ENCODE measurements at places on chromosomes 11 and 22.

- DNase-seq: no peak
Measured at GRCh38 chr11:67456068-67456705, 1.0 kb downstream of the CABP4 start.

GRCh38 chr11:111012491-111012890, 233.0 kb upstream of the POU2AF2 start:
- no peak for DNase-seq

DNA sequence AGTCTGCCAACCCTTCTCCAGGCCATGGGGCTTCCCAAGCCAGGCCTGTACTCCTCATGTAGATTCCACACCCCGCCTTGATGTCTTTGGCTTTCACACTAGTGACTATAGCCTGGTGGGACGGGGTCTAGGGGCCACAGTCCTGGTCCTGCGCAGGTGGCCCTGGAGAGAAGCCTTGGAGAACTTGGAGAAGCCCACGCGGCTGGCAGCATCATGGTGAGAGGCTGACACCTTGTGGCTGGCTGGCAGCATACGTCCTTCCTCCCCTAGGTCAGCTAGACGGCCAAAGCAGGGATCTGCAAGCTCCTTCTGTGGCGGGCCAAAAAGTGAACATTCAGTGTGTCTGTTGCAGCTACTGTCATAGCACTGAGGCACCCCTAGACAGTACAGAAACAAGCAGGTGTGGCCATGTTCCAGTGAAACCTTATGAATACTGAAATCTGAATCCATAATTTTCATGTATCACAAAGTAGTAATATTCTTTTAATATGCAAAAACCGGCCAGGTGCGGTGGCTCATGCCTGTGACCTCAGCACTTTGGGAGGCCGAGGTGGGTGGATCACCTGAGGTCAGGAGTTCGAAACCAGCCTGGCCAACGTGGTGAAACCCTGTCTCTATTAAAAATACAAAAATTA, 42.0 kb downstream of the FAM83F start:
- DNase-seq: peak; percentile 54

DNA sequence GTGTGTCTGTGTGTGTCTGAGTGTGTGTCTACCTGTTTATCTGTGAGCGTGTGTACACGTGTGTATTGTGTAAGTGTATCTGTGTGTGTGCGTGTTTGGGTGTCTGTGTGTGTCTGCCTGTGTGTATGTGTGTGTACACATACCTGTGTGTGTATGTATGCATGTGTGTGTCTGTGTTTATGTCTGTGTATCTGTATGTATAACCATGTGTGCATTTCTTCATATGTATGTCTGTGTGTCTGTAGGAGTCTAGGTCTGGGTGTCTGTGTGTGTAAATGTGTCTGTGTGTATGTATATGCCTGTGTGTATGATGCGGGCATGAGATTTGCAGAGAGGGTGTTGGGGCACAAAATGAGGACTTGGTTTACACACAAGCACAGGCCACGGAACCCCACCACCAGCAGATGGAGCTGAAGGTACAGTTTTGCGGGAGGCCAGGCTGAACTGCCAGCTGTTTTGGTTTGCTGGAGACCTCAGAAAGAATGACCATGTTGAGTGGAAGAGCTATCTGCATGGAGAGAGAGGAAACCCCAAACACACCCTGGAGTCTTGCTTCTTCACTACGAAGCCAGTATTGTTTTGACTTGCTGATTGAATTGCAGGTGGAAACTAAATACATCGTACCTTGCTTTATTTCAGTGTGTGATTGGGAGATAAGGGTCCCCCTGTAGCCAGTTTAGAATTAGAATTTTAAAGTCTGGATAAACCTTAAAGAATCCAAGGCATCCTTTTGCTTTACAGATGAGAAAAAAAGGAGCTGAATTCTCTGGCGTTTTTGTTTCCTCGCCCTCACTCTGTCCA, 497.2 kb downstream of the NTM start:
- DNase-seq: no peak

GRCh38 chr11:205221-206001, 1.8 kb downstream of the BET1L start:
- DNase-seq: no peak

- DNase-seq: no peak
Measured at GRCh38 chr11:117851106-117851505, 25.4 kb downstream of the FXYD6 start.

- DNase-seq: no peak
Measured at GRCh38 chr11:100593291-100593690, 93.8 kb upstream of the ARHGAP42 start.

GRCh38 chr11:34988294-34989255, 72.2 kb downstream of the PDHX start:
- DNase-seq: no peak

DNA sequence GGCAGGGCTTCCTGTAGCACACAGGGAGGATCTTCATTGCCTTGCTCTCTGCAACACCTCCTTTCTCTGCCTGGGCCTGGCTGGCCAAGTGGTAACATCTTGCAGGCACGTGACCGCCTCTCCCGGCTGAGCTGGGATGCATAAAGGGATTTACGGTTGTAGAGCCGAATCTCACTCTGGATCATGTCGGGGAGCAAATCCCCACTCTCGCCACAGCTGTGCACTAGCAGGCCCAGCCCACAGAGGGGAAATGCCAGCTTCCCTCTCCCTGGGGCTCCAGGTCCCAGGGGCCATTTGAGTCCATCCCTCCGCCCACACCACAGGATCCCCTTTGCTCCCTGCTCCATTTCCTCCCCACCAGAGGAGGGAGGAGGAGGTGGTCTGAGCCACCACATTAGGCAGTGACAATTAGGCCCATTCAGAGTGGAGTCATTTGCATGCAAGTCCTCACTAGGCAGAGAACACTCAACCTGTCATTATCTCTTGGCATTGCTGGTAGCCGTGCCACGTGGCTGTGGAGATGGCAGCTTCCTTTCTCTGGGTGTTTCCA, 196.7 kb downstream of the DSCAML1 start:
- DNase-seq: no peak

- peak; percentile 33 for DNase-seq
Measured at GRCh38 chr22:50581950-50582492, 628 bp downstream of the CHKB start.

DNA sequence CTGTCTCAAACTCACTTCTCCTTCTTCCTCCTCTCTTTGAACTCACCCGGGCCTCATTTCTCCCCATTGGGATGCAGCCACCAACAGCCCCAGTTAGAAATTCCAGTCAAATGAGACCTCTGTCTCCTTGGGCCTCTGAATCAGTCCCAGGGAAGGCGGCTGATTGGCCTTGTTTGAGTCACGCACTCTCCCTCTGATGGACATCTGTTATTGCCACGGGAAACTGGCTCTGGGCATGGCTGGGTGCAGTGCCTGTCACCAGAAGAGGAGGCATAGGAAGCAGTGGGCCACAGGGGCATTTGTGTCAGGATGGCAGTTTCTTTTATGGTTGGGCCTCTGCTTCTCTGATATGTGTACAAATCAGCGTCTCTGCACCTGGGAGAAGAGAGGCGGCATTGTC, 9.6 kb upstream of the WNT11 start:
- no peak for DNase-seq

DNA sequence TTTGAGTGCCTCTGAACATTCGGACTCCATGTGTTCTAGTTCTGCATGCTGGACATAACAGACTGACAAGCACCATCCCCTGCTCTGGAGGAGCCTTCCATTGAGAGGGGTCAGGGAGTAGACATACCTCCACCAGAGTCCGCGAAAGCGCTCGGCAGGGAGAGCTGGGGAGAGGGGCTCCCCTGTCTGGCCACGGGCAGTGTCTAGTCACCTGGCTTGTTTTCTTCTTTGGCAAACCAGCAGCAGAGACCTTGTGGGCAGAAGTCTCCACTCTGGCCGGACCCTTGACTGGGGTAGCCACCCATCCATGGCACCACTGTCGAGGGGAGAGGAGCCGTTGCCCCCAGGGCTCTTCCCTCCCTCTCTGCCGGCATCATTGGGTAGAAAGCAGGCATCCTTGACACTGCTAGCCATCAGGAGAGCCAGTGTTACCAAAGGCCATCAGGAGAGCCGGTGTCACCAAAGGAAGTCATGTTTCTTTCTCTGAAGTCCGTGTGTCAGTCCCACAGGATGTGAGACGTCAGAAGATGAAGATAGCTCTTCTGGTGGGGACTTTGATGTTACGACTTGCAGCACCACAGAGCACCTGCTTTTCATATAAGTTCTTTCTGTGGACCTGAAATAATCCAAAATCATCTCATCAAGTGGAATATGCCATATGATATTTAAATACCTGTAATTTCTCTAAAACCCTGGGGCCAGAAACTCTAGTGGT, 305.6 kb downstream of the TBC1D22A start:
- no peak for DNase-seq

DNA sequence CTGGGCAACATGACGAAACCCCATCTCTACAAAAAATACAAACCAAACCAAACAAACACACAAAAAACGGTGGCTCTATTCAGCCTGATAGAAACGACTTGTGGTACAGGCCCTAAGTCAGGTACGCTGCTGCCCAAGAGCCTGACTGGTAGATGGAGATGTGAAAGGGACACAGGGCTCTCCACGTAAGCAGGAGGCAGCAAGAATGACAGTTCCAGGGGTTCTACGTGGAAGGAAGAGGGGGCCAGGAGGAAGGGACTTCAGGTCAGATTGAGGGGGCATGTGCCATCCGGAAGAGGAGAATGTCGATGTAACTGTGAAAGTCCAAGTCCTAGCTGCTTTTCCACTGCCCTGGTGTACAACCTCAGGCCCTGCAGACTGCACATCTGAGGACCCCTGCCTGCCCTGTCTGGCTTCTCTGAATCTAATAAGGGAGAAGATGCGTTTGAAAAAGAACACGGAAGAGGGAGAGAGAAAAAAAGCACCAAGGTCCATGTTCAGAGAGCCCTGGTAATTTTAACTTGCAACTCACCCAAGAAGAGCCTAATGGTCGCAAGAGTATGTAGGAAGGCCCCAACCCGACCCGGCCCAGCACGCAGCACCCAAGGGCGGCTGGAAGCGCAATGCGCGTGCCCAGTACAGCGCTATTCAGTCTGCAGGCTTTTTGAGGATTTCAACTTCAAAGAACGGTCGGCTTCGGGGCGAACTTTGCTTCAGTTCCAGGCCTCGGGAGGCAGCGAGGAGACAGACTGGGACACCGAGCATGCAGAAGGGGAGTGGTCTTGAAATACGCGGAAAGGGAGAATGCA, 909 bp upstream of the ZNRD2 start:
- no peak for DNase-seq
